ENCODE measurements at places on chromosomes 6 and 20.

- no peak for DNase-seq
Observed at GRCh38 chr6:34350137-34350933, 42.1 kb downstream of the NUDT3 start.

GRCh38 chr6:25010902-25011625, 75.3 kb upstream of the RIPOR2 start:
- DNase-seq: no peak

DNA sequence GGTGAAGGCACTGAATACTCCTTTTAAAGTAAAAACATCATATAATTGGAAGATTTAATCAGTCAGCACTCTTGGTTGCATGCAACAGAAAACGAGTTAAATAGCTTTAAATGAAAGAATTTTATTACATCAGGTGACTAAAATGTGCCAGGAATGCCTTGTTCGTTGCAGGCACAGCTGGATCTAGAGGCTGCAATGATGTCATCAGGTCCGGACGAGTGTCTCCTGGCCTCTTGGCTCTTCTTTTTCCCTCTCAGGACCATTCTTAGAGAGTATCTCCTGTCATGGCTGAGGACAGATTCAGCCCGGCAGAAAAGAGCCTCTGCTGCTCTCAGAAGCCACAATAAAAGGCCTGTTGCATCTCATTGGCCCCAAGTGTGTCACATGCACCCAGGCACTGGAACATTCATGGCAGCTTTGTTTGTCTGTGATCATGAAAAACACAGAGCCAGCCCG, 510.7 kb upstream of the SULF2 start:
- no peak for DNase-seq

- DNase-seq: no peak
Observed at GRCh38 chr6:110484321-110484720, 7.9 kb upstream of the SLC22A16 start.

DNA sequence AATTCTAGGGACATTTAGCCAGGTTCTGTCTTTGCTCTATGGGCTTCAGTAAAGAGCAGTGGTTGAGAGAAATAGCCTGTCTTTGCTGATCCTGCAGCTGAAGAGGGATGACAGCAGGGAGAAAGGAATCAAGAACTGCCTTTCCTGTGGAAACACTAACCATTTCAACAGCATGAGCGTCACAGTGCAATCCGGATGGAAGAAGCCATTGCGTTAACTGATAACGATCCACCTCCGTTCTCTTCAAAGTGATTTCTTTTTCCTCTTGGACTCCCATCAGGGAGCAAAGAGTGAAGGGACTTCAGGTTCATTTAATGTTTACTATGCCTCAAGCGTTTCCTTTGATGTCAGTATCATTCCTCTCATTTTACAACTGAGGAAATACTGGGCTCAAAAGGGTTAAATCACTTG, 35.2 kb upstream of the EEF1E1 start:
- DNase-seq: no peak

- no peak for DNase-seq
Observed at GRCh38 chr6:138493413-138493812, 5.9 kb downstream of the NHSL1 start.

DNA sequence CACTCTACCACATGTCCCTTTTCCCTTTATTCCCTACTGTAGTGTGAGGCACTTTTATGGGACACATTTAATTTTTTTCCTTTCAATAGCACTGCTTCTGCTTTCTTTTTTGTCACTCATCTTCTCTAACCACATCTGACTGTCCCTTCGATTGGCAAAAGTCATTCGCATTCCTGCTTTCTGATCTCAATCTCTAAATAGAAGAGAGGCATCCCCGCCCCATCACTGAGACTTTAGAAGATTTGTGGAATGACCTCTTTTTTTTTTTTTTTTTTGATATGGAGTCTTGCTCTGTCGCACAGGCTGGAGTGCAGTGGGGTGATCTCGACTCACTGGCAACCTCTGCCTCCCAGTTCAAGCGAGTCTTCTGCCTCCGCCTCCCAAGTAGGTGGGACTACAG, 9.1 kb downstream of the ZNF292 start:
- no peak for DNase-seq

DNA sequence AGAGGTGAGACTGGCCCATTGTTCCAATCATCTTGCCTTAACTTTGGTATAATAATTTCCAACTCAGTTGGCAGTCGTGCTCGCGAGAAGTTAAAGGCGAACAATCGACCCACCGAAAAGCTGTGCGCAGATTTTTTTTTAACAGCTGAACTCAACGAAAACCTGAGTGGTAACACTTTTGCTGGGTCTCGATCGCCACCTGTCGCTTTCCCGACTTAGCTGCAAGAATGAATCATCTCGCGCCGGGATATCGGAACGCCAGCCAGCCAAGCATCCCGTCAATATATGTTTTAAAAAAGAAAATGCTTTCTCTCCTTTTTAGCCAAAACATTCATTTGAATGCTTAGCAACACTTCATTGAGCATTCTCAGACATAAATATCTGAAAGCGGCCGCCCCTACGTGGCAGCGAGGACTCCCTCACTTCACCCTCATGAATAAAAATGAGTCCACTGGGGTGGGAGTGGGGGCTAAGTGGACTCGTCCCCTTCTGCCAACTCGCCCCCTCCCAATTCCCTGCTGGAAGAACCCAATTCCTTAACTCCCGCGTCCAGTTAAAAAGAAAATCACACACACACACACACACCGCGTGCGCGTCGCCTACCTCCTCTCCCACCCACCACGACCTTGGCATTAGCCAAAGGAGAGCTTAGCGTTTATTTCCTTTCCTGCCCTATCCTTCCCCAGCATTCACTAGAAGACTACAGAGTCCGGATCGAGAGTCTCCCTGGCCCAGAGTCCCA, 1.5 kb downstream of the COL12A1 start:
- no peak for DNase-seq

DNA sequence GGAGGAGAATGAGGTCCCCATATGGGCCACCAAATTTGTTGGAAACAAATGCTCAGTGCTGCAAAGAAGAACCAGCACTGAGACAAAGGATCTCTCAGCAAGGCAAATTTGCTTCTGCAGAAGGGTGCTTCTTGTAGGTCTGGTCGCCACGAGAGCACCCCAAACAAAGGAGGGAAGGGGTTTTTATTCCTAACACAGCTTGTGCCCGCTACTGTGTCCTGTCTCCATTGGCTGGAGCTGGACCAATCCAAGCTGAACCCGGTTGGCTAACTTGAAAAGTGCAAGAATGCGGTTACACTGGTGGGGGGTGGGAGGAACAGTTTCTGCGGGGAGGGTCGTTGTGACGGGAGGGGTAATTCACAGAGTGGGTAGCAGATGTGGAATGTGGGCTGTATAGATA, 54.1 kb upstream of the TULP1 start:
- no peak for DNase-seq
